ENCODE measurements at places on chromosomes 3 and 15.

DNA sequence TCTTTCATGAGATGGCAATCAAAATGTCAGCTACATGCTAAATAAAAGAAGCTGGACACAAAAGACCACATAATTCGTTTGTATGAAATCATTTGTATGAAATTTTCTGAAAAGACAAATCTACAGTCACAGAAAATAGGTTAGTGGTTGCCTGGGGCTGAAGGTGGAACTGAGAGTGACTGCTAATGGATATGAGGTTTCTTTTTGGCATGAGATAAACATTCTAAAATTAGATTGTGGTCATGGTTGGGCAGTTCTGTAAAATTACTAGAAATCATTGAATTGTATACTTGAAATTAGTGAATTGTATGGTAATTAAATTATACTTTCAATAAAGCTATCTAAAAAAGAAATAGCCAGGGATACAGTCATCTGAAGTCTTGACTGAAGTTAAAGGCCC is 2.7 kb upstream of the DMXL2 start:
- DNase-seq = no peak

DNA sequence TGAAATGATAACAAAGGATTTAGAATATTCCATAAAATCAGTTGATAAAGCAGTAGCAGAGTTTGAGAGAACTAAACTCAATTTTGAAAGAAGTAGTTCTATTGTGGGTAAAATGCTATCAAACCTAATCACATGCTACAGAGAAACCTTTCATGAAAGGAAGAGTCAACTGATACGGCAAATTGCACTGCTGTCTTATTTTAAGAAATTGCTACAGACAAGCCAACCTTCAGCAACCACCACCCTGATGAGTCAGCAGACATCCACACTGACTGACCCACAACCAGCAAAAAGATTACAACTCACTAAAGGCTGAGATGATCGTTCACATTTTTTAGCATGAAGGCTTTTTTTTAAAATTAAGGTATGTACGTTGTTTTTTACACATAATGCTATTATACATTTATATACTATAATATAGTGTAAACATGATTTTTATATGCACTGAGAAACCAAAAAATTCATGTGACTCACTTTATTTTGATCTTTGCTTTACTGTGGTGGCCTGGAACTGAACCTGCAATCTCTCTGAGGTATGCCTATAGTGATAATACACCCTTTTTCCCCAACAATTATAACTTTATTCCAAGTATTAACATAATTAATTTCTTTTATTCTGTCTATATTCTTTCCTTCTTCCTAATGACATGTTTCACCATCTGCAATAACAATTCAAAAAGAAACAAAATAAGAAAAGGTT is 109.9 kb downstream of the TBC1D5 start:
- no peak for DNase-seq

GRCh38 chr3:14991818-14992612 is 44.6 kb downstream of the NR2C2 start:
- DNase-seq = no peak

DNA sequence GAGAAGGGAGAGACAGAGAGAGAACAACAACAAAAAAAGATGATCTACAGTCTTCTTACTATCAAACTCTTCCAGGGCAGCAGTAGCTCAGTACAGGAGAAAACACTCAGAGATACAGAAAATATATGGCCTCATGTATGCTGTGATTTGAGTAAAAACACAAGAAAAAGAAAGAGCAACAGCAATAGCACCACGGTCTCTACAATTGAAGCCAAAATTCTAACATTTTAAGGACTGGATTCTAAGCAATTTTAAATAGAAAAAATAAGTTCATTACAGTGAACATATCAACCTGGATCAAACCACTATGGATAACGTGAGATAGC is 43.5 kb upstream of the ALCAM start:
- DNase-seq = no peak

GRCh38 chr3:12662593-12663400 is 1.1 kb downstream of the RAF1 start:
- no peak for DNase-seq

DNA sequence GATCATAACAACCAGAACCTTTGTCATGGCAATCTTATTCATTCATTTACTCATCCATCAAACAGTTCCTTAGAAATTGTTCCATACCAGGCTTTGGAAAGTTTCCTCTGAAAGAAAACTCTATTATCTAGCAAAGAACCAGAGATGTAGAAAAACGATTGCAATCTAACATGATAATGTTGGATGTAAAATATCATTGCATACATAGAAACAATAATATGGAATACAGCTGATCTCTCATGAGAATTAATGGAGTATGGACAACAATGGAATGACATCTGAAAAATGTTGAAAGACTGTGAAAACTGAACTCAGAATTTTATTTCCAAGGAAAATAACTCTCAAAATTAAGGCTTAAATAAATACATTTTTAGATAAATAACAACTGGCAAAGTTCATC is 665.4 kb downstream of the NLGN1 start:
- no peak for DNase-seq

DNA sequence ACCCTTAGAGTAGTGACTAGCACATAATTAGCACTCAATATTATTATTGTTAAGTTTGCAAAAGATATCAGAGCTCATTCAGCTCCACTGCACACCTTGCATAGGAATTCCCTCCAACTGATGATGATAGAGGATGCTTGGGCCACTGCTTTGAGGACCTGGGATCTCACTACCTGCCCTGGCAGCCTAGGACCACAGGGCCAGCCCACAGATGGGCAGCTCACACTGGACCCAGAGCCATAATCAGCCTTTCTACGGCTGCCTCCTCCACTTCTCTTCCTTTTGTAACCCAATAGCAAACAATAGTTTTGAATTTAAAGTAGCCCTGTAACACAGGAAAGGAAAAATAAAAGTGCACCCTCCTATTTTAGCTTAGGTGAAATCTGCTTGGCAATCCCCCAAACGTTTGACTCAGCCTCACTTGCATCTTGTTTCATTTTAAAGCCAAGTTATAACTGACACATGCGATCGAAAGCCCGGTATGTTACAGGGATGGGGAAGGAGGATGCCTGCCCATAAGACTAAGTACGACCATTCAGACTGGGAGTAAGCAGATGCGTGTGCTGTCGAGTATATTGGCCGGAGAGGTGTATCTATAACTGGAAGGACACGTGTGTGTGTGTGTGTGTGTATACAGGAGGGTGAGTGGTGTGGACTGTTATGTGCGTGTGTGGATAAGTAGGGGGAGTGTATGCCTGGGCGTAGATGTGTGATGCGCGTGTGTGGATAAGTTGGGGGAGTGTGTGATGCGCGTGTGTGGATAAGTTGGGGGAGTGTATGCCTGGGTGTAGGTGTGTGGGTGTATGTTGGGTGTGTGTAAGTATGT is 65.9 kb downstream of the CPN2 start:
- DNase-seq = no peak

- no peak for DNase-seq
Observed at GRCh38 chr3:53597136-53597915, 102.9 kb downstream of the CACNA1D start.

DNA sequence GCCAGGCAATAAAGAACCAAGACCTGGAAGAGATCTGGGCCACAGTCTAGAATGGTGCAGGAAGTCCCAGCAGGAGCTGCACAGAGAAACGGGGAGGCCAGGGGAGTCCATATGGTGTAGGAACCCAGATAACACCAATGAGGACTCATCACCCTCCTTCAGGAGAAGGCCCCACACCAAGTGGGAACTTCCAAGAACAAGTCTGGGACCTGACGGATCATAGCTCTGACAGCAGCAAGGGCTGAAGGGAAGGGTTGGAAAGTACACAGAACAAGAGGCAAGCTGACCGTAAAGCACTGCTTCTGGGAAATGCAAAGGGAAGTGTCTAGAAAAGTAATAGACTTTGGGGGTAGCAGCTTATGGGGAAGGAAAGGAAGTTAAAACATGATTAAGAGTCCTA is 34.5 kb downstream of the ANO10 start:
- DNase-seq = no peak

GRCh38 chr3:189488241-189488767 is 142.9 kb upstream of the TP63 start:
- no peak for DNase-seq

DNA sequence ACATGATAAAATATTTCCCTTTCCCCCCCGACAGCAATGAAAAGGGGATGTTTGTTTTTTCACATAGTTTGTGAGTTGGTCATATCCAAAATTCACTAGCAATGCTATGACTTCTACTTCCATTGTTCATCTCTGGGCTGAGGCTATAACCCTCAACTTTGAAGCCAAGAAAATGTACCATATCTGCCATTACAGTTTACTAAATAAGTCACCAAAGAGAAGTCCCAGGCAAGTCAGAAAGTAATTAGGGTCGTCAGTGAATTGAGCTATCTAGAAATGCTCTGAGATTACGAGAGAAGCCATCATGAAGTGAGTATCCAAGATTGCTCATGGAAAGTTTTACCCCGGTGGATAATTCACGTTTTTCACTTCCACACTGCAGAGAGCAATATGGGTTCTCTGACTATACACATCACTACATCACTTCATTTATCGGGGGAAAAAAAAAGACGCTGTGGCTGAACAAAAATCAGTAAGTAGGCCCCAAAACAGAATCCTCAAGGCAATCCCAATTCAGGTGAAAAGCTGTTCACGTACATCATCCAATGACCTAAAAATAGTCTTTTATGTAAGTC is 1.4 kb downstream of the PEAK1 start:
- DNase-seq = no peak

DNA sequence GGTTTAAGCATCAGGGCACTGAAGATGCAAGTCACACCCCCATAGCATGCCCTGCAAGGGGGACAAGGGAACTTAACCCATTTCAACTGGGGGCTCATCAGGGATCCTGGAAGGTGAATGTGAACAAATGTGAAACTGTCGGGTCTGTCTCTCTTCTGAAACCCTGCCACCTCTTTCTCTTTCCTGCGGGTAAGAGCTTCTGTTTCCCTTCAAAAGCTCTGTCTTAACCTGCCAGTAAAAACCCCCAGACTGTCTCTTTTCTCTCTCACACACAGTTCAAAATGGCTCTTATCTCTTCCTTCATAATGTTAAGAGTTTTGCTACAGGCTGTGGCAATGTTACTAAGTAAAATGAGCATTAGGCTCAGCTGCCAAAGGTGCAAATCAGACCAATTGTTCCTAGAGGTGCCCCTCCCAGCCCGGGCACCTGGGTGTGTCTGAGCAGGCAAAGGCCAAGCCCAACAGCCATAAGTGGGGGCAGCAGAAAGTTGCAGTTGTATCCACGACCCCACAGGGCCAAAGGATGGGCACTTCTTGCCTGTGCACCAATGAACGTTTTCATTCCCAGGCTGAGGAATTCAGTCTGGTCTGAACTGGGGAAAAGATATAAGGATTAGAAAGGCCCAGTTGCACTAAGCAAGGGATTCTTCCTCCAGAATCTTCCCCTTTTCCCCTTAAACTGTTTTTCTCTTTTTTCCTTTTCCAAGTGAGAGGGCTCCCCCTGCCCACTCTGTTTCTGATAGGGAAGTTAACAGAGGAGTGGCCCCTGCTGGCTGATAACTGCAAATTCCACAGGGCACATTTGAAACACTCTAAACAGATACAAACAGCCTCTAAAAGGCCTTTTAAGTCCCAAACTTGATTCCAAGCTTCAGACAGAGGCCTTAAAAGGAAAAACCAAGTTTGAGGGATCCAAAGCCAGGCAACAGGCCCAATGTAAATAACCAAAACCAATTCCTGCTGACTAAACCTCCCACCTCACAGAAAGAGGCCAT is 113.8 kb upstream of the EPHA6 start:
- DNase-seq = no peak

Data from NCI-H2081 treated with DMSO at 0.1 percent for 48 hours (cell line).